Activated T-cell treated with anti-CD3 and anti-CD28 coated beads, Interleukin-2, amount 50 U/mL, for 48 hours (primary cell): ENCODE measurements at places on chromosomes 6 and 20.
A peak's percentile ranks its signal among the peaks of the same experiment; 100 is the strongest.

DNA sequence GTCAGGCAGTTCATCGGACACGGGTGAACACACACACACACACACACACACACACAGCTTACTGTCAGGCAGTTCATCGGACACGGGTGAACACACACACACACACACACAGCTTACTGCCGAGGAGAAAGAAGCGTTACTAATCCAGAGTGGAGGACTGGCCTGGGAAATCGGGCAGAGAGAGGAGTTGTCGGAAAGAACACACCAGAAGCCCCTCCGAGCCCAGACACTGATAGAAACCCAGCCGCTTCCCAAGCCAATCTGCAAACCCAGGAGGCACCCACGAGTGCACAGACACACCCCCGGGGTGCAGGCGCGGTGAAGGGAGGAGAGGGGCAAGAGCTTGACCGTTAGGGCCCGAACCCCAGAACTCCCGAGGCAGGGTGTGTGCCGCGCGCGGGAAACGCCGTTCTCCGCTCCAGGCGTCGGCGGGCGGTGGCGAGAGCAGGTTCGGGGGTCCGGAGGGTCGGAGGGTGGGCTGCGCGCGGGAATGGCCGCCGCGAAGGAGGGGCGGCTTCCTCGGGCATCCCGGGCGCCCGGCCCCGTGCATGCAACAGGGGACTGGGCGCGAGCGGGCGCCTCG is 636 bp downstream of the ELOVL2 start:
- peak; percentile 28 for DNase-seq

GRCh38 chr20:48724382-48724781 is 103.4 kb downstream of the PREX1 start:
- no peak for DNase-seq

DNA sequence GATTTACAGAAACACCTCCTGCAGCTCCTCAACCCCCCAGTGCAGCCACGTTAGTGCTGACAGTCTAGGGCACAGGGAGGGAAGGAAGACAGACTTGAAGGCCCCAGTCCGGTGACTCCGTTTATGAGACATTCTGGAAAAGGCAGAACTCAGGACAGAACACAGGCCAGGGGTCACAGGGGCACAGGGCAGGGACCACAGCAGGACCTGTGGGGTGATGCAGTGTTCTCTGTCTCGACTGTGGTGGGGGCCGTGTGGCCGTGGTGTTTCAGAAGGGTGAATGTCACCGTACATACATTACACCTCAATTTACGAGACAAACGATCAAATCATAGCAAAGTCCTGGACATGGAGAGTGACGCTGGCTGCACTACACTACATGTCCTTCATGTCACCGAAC is 11.3 kb downstream of the BHLHE23 start:
- no peak for DNase-seq

GRCh38 chr20:5463007-5463686 is 146.4 kb upstream of the PROKR2 start:
- DNase-seq, result no peak

GRCh38 chr6:93417421-93418013 is 1.8 kb downstream of the EPHA7 start:
- DNase-seq, result peak; percentile 19

- no peak for DNase-seq
Observed at GRCh38 chr6:19824058-19824807, 12.9 kb upstream of the ID4 start.

- DNase-seq, result no peak
Observed at GRCh38 chr6:116396441-116396840, 25.7 kb downstream of the DSE start.

DNA sequence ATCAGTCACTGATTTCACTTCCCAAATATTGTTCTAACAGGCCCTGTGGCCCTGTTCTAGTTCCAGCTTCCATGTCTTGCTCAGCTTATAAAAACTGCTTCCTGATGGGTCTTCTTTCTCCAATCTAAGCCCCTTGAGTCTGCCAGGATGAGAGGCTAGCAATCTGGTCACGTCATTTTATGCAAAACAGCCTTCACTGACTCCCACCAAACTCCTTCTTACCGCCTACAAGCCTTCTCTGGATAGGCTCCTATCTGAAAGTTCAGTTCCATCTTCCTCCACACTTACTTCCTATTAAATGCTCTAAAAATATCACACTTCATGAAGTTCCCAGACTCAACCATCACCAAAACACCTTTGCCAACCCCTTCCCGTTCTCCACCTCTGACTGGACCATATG is 15.5 kb downstream of the CRNKL1 start:
- DNase-seq, result no peak

DNA sequence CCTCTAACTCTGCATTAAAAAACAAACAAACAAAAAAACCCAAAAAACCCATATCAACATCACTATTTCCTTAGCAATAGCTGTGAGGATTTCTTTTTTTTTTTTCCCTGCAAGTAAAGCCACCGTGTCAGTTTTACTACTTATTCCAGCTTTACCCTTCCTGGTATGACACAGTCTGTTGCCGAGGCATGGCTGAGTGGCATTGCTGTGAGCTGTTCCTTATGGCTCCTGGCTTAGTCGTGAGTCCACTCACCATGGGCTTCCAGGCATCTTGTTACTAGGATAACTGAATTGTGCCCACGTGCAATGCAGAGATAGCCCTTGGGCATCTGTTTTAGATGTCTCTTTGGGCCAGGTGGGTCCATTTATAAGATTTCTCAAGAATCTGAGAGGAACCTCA is 84.8 kb downstream of the LRRC1 start:
- DNase-seq, result no peak

- peak; percentile 62 for DNase-seq
Observed at GRCh38 chr6:28489366-28490204, 26.0 kb downstream of the GPX6 start.

- no peak for DNase-seq
Observed at GRCh38 chr6:157841211-157841840, 18.3 kb downstream of the SNX9 start.

- DNase-seq, result peak; percentile 77
Observed at GRCh38 chr20:25294459-25295385, 46.8 kb downstream of the PYGB start.

DNA sequence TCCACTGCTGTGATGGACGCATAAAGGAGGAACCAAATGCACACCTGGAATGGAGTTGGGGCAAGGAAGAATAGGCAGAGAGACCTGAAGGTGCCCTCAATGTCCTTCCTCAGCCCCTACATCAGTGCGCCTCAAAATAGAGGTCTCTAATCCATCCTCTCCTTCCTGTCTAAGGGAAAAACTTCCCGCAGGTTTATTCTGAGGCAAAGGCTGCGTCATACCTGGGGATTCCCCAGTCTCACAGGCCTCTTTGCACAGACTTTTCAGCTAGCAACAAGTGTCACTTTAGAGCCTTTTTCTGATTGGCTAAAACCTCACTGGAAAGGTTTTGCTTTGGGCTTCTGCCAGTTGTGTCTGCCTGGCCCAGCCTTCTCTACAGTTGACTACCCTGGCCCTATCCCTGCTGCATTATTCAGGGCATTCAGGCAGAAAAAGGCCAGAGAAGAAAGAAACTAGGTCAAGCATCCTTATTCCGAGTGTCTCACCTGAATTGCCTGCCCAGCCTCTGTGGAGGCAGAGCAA is 1.8 kb upstream of the HLA-DQB1 start:
- peak; percentile 50 for DNase-seq

DNA sequence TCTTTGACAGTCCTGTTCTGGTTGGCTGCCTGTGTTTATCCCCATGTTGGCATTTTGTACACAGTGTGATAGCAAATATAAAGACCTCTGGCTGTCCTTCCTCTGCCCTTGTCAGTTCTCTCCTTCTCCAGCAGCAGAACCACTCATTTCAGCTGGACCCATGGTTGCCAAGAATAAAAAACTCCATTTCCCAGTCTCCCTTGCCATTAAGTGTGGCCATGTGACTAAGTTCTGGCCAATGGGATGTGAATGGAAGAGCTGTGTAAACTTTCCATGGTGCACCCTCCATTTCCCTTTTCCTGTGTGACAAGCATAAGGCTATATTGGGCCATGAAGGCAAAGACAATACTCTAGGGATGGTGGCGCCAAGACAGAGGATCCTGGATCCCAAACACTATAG is 78.4 kb upstream of the TBC1D7 start:
- DNase-seq, result no peak

- DNase-seq, result no peak
Observed at GRCh38 chr6:129207832-129208231, 324.9 kb downstream of the LAMA2 start.

- DNase-seq, result no peak
Observed at GRCh38 chr6:37204014-37204751, 34.2 kb downstream of the PIM1 start.

GRCh38 chr20:41329435-41330342 is 10.9 kb upstream of the LPIN3 start:
- peak; percentile 66 for DNase-seq

DNA sequence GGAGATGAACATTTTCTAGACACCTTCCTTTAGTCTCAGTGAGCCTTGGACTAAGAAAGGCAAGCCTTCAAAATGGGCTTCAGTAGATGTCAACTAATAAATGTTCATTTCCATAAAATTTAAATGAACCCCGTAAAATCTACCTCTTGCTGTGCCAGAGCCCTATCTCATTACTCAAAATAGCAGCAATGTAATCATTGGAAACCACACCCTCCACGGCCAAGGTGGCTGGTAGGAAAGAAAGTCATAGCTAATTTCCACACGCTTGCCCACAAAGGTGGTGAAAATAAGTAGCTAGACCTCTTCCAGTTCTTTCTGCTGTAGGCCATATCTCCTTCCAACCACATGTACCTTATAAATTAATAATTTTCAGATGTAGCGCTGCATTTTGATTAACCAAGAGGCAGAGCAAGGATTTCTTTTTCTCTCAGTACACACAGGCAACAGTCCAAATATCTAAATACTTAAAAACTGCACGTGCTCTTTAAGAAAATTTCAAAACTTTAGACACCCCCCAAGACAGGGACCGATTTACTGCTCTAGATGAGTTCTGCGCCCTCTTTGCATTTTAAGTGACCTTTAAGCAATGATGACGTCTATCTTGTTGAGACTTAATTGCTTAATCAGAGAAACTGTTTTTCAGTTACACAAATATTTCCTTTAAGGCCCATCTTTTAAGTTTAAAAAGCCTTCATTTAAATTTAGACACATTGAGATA is 290.8 kb downstream of the ZNF217 start:
- no peak for DNase-seq

- no peak for DNase-seq
Observed at GRCh38 chr6:11092668-11093375, 812 bp upstream of the SMIM13 start.

DNA sequence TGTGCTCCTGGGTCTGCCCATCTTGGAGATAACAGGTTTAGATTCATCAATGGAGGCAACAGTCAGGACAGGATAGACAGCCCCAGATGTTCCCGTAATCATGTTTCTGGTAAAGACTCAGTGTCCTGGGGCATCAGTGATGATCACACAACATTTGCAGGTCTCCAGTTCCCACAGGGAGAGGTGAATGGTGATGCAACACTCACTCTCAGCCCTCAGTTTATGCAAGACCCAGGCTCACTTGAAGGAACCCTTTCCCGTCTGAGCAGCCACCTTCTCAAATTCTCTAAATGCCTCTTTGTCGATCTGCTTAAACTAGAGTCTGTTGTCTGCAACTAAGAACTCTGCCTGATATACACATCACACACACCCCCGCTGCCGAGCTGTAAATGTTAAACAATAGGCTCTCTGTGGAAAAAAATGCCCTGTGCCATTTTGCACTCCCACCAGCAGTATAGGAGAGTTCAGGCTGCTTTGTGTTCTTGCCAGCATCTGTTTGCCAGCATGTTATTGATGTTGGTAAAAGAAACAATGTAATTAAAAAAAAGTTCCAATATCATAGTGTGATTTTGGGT is 30.1 kb upstream of the SCP2D1 start:
- DNase-seq, result no peak

DNA sequence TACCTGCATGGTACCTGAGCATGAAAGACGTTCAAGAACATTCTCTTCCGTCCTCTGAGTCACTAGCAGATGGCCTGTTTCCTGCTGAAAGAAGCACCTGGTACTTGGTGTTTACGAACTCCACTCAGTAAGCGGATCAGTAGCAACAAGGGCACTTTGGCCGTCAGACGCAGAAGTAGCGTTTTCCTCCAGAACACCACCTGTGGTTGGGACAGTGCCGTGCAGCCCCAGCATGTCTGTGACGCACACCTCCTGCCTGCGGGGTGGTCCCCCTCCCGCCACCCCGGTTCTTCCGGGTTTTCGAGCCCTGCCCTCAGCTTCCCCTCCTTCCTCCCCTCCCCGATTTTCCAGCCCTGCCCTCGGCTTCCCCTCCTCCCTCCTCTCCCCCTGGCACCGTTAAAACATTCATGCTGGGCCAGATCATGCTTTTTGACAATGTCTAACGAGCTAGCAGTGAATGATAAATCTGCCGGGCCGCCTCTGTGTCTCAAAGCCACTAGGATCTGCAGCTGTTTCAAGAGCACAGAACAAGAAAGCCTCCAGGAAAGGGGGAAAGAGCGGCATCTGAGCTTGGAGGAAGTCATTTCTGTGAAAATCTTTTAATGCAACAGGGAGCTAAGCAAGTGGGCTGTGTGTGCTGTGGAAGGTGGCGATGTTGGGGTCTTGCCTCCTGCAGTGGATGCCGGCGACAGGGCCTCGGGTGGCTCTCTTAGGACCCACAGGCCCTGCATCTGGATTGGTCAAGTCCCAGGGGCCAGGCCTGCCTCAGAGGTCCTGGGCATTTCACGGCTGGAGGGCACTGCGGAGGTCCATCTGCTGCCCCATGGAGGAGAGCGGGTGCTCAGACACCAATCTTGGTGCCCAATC is 207.9 kb downstream of the ERMARD start:
- peak; percentile 26 for DNase-seq

- no peak for DNase-seq
Observed at GRCh38 chr6:18538315-18538714, 151.2 kb downstream of the RNF144B start.

DNA sequence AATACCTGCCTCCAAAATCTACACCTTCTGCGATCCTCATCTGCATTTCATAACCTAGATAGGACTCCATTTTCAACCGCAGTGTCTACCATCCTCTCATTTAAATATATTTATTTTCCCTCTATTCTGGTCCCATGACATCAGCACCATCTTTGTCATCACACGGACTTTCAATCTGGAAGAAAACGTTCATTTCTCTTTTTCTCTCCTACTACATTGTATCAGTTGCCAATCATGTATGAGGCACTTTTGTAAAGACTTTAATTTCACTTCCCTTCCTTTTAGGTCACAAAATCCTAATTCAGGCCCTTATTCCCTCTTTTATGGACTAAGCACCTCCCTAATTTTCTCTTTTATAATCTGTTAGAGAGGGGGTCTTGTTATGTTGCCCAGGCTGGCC is 89.6 kb downstream of the PHACTR1 start:
- no peak for DNase-seq

- no peak for DNase-seq
Observed at GRCh38 chr6:147567141-147567805, 58.8 kb downstream of the SAMD5 start.

- no peak for DNase-seq
Observed at GRCh38 chr6:157181649-157182048, 141.7 kb downstream of the TMEM242 start.

DNA sequence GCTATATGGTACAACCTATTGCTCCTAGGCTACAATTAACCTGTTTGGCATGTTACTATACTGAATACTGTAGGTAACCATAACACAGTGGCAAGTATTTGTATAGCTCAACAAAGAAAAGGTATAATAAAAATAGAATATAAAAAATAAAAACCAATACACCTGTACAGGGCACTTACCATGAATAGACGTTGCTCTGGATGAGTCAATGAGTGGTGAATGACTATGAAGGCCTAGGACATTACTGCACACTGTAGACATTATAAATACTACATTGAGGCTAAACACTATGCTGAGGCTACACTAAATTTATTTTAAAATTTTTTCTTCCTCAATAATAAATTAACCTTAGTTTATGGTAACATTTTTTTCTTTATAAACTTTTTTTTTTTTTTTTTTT is 18.6 kb downstream of the ELOVL5 start:
- DNase-seq, result no peak
